ENCODE measurements at places on chromosomes 3 and 15.
A peak's percentile ranks its signal among the peaks of the same experiment; 100 is the strongest.

- no peak for DNase-seq
Observed at GRCh38 chr3:105144837-105145236, 221.9 kb upstream of the ALCAM start.

DNA sequence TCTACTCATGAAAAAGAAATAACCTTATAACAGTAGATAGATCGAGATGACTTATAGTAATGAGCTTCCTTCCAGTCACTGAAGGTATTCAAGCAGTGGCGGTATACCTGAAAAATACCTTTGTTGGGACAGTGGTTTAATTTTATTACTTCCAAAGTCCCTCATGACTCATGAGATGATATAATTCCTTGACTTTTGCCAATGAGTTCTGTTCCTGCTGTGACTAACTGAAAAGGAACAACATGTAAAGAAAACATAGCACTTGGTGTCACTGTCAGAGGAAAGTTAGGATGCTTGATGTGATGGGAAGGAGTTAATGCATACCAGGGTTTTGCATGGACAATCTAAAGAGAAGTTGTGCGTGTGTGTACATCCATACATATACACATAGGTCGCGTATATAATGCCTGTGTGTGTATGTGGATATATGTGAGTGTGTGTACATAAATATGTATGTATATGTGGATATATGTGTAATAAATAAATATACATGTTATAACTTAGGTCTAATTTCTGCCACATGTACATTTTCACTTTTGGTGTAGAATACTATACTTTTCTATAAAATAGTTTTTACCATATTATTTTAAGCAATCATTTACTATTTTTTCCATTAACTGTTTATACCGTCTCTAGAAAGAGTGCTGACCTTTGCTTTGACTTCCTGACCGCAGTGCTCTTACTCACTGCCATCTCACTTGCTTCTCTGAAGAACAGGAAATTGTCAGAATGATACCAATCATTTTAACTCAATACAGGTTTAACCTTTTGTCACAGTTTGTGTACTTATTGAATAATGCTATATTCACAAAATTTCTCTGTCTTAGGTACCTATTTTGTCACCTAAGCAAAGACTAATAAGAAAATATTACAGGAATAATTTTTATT is 12.6 kb upstream of the PAK2 start:
- no peak for DNase-seq

- no peak for DNase-seq
Observed at GRCh38 chr15:38048001-38048455, 113.6 kb downstream of the TMCO5A start.

DNA sequence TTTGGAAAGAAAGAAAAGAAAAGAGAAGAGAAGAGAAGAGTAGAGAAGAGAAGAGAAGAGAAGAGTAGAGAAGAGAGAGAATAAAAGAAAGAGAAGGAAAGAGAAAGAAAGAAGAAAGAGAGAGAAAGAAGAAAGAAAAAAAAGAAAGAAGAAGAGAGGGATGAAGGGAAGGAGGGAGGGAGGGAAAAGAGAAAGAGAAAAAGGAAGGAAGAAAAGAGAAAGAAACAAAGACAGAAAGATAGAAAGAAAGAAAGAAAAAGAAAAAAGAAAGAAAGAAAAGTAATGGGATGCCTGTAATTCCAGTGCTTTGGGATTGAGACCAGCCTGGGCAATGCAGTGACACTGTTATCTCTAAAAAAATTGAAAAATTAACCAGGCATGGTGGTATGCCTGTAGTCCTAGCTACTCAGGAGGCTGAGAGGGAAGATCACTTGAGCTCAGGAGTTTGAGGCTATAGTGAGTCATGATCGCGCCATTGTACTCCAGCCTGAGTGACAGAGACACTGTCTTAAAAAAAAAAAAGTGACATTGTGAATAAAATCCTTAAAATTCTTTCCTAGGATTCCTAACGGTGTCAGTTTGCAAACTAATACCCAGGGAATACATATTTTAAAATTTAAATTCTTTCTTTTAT is 1.7 kb downstream of the RASL12 start:
- DNase-seq, result no peak

- DNase-seq, result no peak
Observed at GRCh38 chr15:68479406-68479805, 47.4 kb upstream of the ITGA11 start.

DNA sequence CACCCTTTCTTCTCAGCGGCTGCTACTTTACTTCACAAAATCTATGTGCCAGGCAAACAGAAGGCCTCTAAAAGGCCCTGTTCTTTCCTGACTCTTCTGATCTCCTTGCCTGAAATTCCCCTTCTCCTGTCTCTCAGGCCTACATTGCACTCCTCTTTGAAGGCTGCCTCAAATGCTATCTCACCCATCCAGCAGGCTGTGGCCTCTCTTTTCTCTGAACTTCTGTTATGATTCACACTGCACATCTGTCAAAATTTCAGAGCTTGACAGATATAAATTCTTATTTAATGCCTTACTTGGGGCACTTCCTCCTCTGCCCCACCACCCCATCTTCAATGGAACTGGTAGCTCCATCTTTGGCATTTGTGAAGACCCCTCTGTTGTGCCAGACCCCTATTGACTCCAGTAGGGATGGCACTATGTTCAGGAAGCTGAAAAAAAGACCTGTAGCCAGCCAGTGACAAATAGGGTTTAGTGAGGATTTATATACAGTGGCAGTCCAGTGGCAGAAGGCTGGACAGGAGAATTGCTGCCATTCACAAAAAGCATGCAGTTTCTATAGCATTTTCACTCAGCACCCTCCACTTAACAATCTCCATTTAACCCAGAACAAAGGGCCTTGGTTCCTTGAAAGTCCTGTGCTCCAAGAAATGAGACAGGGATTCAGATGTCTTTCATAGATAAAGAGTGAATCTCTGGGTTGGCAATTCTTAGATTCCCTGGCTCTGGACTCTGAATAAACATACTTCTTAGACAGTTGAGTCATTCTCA is 415.8 kb upstream of the GRM7 start:
- no peak for DNase-seq

- DNase-seq, result no peak
Observed at GRCh38 chr3:67357610-67358458, 296.6 kb downstream of the SUCLG2 start.

DNA sequence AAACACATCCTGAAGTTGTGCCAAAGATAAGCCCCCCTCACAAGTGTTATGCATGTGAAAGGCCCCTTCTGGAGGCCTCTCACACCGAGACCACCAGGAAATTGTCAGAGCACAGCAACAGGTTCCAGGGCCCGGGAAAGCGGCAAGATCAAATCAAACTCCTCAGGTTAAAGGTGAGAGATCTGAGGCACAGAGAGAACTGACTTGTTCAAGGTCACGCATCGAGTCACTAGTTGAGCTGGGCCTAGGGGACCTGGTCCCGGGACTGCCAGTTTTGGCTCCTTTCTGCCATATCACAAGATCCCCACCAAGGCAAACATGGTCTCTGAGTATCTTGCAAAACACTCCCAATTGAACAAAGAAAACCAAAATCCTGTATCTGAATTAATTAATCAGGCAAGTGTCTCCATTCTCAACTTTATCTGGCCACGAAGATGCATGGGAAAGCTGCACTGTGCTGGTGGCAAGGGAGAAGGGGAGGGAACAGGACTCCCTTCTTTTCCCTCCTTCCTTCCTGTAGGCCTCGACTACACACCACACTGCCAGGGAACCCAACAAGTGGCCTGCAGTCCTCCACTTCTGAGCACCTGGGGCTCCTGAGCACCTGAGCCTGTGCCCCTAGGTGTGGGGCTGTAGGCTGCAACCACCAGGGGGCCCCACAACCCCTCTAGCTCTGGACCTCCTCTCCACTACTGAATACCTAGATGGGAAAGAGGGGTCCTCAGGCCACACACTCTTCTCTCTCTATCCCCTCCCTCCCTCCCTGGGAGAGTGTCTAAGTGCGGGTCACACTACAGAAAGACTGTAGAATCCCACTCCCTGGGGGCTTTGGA is 37.3 kb downstream of the ANP32A start:
- DNase-seq, result peak; percentile 42

GRCh38 chr15:57436166-57436565 is 59.9 kb downstream of the CGNL1 start:
- DNase-seq, result no peak

- DNase-seq, result no peak
Observed at GRCh38 chr3:71090207-71090606, 493.3 kb downstream of the FOXP1 start.

GRCh38 chr3:31103623-31104180 is 209.2 kb upstream of the GADL1 start:
- no peak for DNase-seq

- no peak for DNase-seq
Observed at GRCh38 chr15:69562116-69562515, 109.5 kb downstream of the RPLP1 start.

DNA sequence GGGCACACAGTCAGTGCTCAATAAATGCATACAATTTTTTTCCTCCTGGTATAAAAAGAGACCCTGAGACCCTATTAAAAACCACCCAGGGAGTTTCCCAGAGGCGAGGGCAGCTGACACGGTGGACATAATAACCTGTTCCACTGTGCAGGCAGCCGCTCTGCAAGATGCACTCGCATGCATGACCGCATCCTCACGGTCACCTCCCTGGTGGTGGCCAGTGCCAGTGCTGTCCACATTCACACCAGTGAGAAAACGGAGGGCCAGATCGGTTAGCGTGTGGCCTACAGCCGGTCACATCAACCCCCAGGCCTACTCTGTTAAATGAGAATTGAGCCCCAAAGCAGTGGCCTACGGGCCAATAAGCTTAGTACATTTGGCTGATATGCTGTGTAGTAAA is 24.8 kb downstream of the SH3BP5 start:
- no peak for DNase-seq

- DNase-seq, result no peak
Observed at GRCh38 chr15:58457466-58457965, 25.7 kb downstream of the LIPC start.

DNA sequence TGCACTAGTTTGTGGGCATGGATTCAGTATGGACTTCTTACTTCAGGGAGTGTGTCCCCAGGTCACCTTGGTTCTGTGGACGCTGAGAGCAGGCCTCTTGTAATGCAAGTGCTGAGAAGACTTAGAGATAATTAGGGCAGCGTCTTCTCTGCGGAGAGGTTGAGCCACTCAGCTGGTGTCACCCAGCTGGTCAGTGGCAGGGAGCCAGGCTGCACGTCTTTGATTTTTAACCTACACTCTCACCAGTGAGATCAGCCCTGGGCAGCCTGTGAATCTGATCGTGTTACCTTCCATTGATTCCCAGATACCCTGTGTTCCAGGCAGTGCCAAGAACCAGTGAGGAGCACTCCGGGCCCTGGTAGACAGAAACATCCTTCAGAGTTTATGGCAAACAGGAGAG is 92.6 kb downstream of the SLCO3A1 start:
- DNase-seq, result no peak

DNA sequence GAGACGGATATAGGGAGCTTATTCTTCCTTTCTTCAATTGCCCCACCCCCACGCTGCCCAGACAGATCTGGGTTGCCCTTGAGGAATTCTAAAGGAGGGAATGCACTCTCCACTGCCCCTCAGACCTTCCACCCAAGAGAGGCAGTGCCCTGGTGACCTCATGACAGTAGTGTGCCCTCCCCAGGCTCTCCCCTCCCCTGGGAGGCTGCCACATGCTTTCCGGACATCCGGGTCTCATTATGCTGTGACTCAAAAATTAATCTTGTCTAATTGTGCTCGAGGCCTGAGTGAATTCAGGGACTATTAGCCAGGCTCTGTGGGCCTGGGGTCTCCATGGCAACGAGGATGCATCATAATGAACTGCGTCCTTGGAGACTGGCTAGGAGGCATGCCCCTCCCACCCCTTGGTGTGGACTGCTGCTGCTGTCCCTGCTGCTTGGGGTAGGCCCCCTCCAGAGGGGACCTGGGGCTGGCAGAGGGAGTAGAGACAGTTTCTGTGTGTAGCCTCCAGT is 20.8 kb downstream of the CORO2B start:
- no peak for DNase-seq

DNA sequence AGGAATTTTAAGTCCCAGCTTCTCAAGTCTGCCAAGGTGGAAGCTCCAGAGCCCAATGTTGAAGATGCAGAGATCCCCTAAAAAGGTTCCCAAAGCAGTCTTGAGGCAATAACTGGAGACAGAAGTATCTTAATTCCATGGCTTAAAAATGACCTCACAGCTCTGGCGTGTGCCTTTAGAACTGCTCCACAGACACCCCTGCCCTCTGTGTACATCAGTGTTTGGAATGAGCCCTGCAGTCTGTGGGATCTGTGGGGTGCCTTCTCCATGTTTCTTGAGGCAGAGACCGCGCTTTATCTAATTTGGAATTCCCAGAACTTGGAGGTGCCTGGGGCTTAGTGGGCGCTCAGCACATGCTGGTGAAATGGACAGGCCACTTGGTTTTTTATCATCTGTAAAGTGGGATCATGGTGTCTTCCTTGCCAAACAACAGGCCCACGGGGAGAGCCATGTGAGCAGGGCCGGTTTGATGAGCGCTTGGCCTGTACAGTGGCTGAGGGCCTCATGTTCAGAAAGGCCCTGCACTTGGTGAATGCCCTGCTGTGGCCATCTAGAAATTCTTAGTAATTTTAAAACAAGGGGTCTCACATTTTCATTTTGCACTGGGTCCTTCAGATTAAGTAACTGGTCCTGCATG is 7.1 kb downstream of the ITGA11 start:
- no peak for DNase-seq

- peak; percentile 25 for DNase-seq
Observed at GRCh38 chr3:66582721-66583423, 82.0 kb upstream of the LRIG1 start.

- no peak for DNase-seq
Observed at GRCh38 chr15:36978126-36978525, 122.2 kb downstream of the MEIS2 start.

GRCh38 chr3:183032880-183033555 is 52.7 kb upstream of the DCUN1D1 start:
- DNase-seq, result no peak

GRCh38 chr15:52858782-52859176 is 68.6 kb upstream of the ONECUT1 start:
- DNase-seq, result no peak

DNA sequence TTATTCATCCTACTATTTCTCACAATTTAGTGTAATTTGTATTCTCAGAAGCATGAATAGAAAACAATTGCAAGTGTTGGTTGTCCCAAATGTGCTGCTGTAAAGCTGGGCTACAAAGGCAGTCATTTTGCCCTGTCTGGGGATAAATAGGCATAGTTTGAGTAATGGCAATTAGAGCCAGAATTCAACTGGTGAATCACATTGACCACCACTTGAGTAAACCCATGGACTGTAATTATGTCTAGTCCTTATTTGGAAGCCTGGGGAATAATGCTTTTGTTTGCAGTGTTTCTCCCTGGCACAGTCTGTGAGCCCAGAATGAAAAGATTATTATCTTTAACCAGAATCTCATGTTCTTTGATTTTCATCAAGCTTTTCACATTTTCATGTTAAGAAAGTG is 30.5 kb upstream of the CHL1 start:
- no peak for DNase-seq

DNA sequence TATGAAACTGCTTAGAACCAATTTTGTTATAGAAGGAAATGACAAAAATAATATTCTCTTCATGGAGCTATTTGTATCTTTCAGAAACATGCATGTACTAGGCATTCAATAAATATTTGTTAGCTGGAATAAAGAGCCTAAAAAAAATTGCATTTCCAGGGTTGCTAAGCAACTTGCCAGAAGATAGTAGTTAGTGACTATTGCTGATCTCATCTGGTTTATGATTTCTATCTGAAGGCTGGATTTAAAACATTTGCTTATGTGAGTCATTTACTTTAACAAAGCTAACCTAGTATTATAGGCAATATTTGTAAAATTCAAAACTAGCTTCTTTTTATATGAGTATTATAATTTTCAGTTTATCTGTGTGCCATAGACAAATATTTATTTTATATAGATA is 78.3 kb downstream of the NAALADL2 start:
- no peak for DNase-seq
